Esophagus muscularis mucosa (tissue), 4 donors: ENCODE measurements at places on chromosomes 5 and 9. TPM values are rescaled to one million over a fixed set of nuclear protein-coding genes. Genes with fewer than 3 reads are reported as not detected.

The BTNL3 gene
- total RNA-seq: 0.13 TPM

The NOTCH1 gene
- 64.5 TPM for total RNA-seq

The PRUNE2 gene
- 586 TPM for total RNA-seq

The KLHL3 gene
- total RNA-seq: 7.8 TPM

The SIMC1 gene
- 18.2 TPM for total RNA-seq

The FOXD4L3 gene
- not detected for total RNA-seq

The C9orf153 gene
- not detected for total RNA-seq

The IRGM gene
- not detected for total RNA-seq

The NIPAL4 gene
- 1.6 TPM for total RNA-seq

The GZMA gene
- 0.42 TPM for total RNA-seq
